ENCODE measurements at places on chromosomes 1 and 21.

DNA sequence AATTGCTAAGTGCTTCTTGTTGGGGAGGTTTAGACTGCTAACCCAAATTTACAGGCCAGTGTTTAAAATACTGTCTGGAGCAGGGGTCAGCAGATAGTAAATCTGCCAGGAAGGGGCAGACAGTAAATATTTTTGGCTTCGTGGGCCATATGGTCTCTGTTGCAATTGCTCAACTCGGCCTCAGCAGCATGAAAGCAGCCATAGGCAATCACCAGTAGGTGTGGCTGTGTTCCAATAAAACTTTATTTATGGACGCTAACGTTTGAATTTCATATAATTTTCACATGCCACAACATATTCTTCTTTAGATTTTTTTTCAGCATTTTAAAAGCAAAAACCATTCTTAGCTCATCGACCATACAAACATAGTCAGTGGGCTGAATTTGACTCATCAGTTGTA, 172.7 kb downstream of the BRINP2 start:
- DNase-seq, result no peak

GRCh38 chr1:227152525-227152924, 165.8 kb downstream of the CDC42BPA start:
- DNase-seq, result no peak

GRCh38 chr1:6560267-6560666, 5.2 kb downstream of the TAS1R1 start:
- no peak for DNase-seq

DNA sequence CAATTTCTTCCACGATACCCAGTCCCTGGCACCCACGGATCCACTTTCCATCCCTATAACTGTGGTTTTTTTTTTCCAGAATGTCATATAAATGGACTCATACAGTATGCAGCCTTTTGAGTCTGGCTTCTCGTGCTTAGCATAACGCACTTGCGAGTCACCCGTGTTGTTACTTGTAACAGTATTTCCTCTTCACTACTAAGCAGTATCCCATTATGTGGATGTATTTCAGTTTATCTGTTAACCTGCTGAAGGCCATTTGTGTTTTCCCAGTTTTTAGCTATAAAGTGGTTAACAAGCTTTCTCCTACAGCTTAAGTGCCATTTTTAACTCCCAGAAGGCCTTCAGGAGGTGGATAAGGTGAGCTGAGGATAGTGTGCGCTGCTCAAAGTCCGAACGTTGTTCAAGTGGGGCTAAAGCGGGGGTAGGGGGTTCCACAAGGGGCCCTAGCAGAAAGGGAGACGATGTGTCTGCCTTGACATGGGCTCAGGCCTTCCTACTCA, 829 bp downstream of the ADAR start:
- DNase-seq, result no peak

GRCh38 chr1:91166106-91166712, 144.4 kb upstream of the ZNF644 start:
- peak; percentile 14 for DNase-seq

GRCh38 chr21:38733972-38734546, 71.7 kb upstream of the ETS2 start:
- peak; percentile 84 for DNase-seq
